NCI-H1417 treated with DMSO at 0.1 percent for 48 hours (cell line): ENCODE measurements at places on chromosomes 16 and 17.

- DNase-seq, result no peak
These were observed 57.6 kb upstream of the SOX9 start for GRCh38 chr17:72063262-72063661.

- DNase-seq, result no peak
These were observed 33.4 kb upstream of the SLC38A10 start for GRCh38 chr17:81328489-81328888.

DNA sequence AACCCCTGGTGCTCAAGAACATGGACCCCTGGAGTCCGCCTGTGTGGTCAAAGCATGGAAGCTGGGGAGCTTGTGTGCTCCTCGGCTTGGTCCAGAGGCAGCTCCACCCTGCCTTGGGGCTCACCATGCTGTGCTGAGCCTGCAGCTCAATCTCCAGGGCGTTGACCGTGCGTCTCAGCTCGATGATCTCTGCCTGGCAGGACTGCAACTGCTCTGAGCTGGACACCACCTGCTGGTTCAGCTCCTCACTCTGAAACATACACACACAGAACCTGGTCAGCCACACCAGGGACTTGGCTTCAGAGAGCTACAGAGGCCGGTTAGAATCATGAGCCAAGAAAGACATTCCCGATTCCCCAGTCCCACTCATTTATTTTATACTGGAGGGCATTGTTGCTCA is 2.7 kb downstream of the KRT35 start:
- DNase-seq, result no peak

DNA sequence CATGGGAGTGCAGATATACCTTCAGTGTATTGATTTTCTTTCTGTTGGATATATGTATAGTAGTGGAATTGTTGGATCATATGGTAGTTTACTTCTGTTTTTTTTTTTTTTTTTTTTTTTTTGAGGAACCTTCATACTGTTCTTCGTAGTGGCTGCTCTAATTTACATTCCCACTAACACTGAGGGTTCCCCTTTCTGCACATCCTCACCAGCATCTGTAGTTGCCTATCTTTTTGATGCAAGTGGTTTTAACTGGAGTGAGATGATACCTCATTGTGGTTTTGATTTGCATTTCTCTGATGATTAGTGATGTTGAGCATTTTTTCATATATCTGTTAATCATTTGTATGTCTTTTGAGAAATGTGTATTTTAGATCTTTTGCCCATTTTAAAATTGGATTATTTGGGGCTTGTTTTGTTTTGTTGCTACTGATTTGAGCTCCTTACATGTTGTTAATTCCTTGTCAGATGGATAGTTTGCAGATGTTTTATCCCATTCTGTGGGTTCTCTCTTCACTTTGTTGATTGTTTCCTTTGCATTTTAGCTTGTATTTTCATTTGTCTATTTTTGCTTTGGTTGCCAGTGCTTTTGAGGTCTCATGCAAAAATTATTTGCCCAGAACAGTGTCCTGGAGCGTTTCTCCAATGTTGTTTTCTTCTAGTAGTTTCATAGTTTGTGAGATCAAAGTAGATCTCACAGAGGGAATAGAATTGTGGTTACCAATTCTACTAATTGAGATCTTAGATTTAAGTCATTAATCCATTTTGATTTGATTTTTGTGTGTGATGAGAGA is 25.0 kb upstream of the BCAS3 start:
- DNase-seq, result no peak
